ENCODE measurements at places on chromosomes 3 and 15.
A peak's percentile ranks its signal among the peaks of the same experiment; 100 is the strongest.

- H3K27ac ChIP-seq: no peak overlapping the region
- H3K36me3 ChIP-seq: no peaks in the 10 kb centered on the region
- no peaks in the 10 kb centered on the region for H3K4me1 ChIP-seq
- H3K4me3 ChIP-seq: no peak overlapping the region
- DNase-seq: no peak
Measured at GRCh38 chr3:116391296-116392201, 53.7 kb downstream of the LSAMP start.

DNA sequence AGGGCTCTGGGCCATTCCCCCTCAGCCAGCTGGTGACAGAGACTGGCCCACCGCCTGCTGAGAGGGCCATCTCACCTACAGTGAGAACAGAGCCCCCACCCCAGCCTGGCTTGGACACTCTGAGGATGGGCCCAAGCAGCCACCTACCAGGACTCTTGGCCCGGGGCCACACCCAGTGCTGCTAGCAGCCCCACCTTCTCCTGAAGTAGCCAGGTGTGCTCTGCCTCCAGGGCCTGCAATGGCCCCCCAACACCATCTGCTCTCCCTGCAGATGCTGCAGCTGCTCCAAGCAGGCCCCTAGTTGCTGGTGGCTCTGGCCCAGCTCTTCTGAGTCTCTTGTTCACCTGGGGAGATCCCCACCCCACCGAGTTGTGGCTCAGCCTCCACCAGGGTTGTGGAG, 6.8 kb upstream of the CLK3 start:
- H3K4me3 ChIP-seq: no peak overlapping the region
- H3K27ac ChIP-seq: no peak overlapping the region
- H3K27me3 ChIP-seq: peaks cover 10% of the 10 kb centered on the region

GRCh38 chr3:12830785-12831156, 10.6 kb downstream of the RPL32 start:
- no peak for DNase-seq
- no peak overlapping the region for H3K27ac ChIP-seq
- no peak overlapping the region for H3K4me3 ChIP-seq
- no peaks in the 10 kb centered on the region for H3K27me3 ChIP-seq
- peaks cover 42% of the 10 kb centered on the region for H3K36me3 ChIP-seq
- peaks cover 7% of the 10 kb centered on the region for H3K4me1 ChIP-seq

DNA sequence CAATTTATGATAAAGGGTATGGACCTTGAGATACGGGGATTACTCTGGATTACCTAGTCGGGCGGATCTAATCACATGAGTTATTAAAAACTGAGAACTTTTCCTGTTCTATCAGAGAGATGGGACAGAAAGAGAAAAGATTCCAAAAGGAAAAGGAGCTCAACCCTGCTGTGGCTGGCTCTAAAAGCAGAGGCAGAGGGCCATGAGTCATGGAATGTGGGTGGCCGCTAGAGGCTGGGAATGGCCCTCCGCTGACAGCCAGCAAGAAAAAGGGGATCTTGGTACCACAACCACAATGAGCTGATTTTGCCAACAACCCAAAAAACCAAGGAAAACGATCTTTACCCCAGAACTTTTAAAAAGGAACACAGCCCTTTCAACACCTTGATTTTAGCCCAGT, 210.0 kb downstream of the MAGI1 start:
- H3K27ac ChIP-seq: no peak overlapping the region
- no peak overlapping the region for H3K4me3 ChIP-seq
- no peak for DNase-seq
- H3K4me1 ChIP-seq: peaks cover 23% of the 10 kb centered on the region
- H3K36me3 ChIP-seq: no peaks in the 10 kb centered on the region
- H3K27me3 ChIP-seq: no peaks in the 10 kb centered on the region

- H3K4me1 ChIP-seq: no peaks in the 10 kb centered on the region
- DNase-seq: no peak
- no peak overlapping the region for H3K4me3 ChIP-seq
- H3K36me3 ChIP-seq: no peaks in the 10 kb centered on the region
- H3K27ac ChIP-seq: no peak overlapping the region
Measured at GRCh38 chr3:72234391-72234790, 449.4 kb upstream of the PROK2 start.

DNA sequence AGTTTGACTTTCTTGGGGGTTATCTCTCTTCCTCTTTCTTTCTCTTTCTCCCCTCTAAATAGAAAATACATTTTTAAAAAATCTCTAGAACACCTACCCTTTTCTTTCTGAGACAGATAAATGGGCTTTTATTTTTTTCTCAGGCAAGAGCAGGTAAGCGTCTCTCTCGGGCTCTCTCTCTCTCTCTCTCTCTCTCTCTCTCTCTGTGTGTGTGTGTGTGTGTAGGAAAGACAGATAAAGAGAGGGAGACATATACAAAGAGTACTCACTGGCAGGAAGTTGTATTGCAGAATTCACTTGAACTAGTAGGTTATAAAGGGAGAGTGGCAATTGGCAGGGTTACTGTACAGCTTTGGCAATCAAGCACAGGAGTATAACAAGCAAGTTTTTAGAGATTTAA, 118.1 kb upstream of the LSAMP start:
- H3K27ac ChIP-seq: no peak overlapping the region
- no peak overlapping the region for H3K4me3 ChIP-seq
- H3K27me3 ChIP-seq: no peaks in the 10 kb centered on the region
- H3K36me3 ChIP-seq: no peaks in the 10 kb centered on the region

DNA sequence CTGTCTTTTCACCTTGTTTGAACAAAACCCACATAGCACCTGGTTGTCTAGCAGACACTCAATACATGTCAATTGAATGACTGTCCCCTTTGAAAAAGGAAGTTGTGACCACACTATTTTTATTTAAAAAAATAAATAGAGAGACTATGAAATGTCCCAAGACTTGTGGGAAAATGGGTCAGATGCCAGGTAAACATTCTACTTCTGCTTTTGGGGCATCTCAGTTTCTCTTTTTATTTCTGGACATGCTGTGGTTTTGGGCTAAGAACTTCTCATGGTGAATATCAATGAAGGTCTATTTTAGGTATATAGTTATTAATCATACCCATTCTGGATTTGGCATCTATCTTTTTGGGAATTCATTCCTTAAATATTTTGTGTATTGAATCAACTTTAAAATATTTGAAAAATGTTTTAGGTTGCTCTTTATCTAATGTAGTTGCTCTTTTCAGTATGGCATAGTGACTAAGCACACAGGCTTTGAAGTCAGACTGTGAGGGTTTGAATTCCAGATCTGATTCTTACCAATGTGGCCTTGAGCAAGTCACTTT, 4.4 kb downstream of the TMEM45A start:
- H3K27me3 ChIP-seq: no peaks in the 10 kb centered on the region
- no peak overlapping the region for H3K27ac ChIP-seq
- no peaks in the 10 kb centered on the region for H3K36me3 ChIP-seq
- peak; percentile 31 for DNase-seq
- H3K4me1 ChIP-seq: peaks cover 39% of the 10 kb centered on the region
- no peak overlapping the region for H3K4me3 ChIP-seq

- peak; percentile 10 for DNase-seq
- H3K27me3 ChIP-seq: no peaks in the 10 kb centered on the region
- H3K36me3 ChIP-seq: no peaks in the 10 kb centered on the region
Measured at GRCh38 chr3:81173514-81173913, 587.9 kb downstream of the GBE1 start.

DNA sequence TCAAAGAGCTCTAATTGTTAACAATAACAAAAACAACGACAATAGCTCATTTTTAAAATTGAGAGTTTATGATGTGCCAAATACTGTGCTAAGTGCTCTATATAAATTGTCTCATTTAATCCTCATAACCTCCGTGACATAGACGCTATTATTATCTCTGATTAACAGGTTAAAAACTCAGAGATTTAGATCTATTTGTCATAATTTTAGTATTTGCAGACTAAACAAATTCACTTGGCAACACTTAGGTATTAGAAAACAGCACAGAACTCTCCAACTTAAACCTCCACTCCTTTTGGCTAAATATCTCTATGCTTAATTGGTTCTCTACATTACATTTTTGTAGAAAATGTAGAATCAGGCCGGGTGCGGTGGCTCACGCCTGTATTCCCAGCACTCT, 136.4 kb downstream of the SPATA16 start:
- no peak overlapping the region for H3K4me3 ChIP-seq
- no peaks in the 10 kb centered on the region for H3K36me3 ChIP-seq
- H3K27me3 ChIP-seq: no peaks in the 10 kb centered on the region

DNA sequence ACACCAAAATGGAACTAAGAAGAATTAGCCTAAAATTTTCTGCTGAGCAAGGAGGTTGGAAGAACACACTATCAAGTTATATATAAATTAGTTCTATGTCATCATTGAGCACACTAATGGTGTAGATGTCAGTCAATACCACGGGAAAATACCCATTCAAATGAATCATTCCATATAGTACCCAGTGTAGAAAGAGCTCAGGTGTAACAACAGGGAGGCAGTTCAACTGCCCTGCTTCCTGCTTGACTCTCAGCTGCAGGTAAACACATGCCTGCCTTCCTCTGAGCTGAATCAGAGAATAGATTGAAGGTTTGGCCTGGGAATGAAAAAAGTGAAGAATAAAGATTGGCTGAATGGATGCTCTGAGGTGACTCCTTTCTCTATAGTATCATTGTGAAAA, 1088.0 kb downstream of the AGBL1 start:
- no peaks in the 10 kb centered on the region for H3K27me3 ChIP-seq
- no peak overlapping the region for H3K27ac ChIP-seq
- no peak for DNase-seq
- no peaks in the 10 kb centered on the region for H3K36me3 ChIP-seq

- H3K4me3 ChIP-seq: no peak overlapping the region
- no peak for DNase-seq
- no peak overlapping the region for H3K27ac ChIP-seq
- H3K36me3 ChIP-seq: no peaks in the 10 kb centered on the region
Measured at GRCh38 chr15:84034578-84035398, 200.8 kb upstream of the GOLGA6L4 start.

- no peak for DNase-seq
- H3K36me3 ChIP-seq: no peaks in the 10 kb centered on the region
- H3K27me3 ChIP-seq: no peaks in the 10 kb centered on the region
- no peak overlapping the region for H3K4me3 ChIP-seq
Measured at GRCh38 chr3:46080969-46081345, 53.7 kb upstream of the XCR1 start.

GRCh38 chr3:123862152-123862551, 22.0 kb downstream of the MYLK start:
- no peaks in the 10 kb centered on the region for H3K36me3 ChIP-seq
- H3K4me3 ChIP-seq: no peak overlapping the region
- 0 out of 2 replicates have a peak, but pooled peaks cover 1% of the 10 kb centered on the region for H3K27me3 ChIP-seq
- no peaks in the 10 kb centered on the region for H3K4me1 ChIP-seq
- no peak for DNase-seq

DNA sequence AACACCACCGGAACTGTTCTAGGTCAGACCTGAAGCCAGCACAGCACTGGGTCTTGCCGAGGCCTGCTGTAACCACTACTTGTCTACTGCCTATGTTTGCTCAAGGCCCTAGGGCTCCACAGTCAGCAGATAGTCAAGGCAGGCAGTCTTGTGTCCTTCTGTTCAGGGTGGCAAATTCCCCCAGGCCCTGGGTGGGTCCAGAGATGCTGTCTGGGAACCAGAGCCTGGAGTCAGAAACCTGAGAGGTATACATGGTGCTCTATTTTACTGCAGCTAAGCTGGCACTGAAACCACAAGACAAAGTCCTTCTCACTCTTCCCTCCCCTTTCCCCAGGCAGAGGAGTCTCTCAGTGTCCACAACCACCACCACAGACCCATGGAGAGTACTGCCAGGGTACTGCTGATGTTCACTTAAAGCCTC, 89.9 kb downstream of the BBX start:
- H3K27me3 ChIP-seq: no peaks in the 10 kb centered on the region
- no peak overlapping the region for H3K27ac ChIP-seq
- no peak overlapping the region for H3K4me3 ChIP-seq
- peak; percentile 12 for DNase-seq
- peaks cover 25% of the 10 kb centered on the region for H3K4me1 ChIP-seq
- H3K36me3 ChIP-seq: no peaks in the 10 kb centered on the region

DNA sequence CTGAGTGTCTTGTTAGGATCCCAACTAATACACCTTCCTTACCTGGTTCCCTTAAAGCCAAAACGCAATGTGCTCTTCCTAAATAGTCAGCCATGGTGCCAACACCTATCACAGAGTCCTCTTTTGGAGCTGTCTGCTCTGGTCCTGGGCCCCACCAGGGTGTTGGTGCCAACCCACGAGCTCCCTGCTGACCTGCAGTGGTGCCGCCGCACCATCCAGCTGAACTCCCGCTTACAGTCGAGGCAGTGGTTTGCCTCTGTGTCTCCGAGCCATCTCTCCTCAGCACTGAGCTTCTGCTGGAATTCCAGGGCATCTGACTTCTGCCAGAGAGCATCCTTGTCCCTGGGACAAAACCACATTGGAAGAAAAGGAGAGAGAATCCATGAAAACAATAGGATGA, 15.9 kb downstream of the CXCR6 start:
- no peak for DNase-seq
- H3K27me3 ChIP-seq: no peaks in the 10 kb centered on the region
- H3K4me1 ChIP-seq: no peaks in the 10 kb centered on the region
- no peak overlapping the region for H3K4me3 ChIP-seq
- H3K27ac ChIP-seq: no peak overlapping the region

- no peak for DNase-seq
- no peak overlapping the region for H3K4me3 ChIP-seq
- no peak overlapping the region for H3K27ac ChIP-seq
- H3K36me3 ChIP-seq: no peaks in the 10 kb centered on the region
Measured at GRCh38 chr15:63195569-63196015, 6.2 kb downstream of the RAB8B start.

GRCh38 chr3:149384911-149385321, 7.5 kb upstream of the TM4SF1 start:
- no peaks in the 10 kb centered on the region for H3K27me3 ChIP-seq
- H3K27ac ChIP-seq: peak overlapping the region; percentile 100
- H3K4me3 ChIP-seq: peak overlapping the region; percentile 42
- no peaks in the 10 kb centered on the region for H3K36me3 ChIP-seq
- DNase-seq: peak; percentile 78
- peaks cover 84% of the 10 kb centered on the region for H3K4me1 ChIP-seq

- H3K4me1 ChIP-seq: peaks cover 63% of the 10 kb centered on the region
- no peak overlapping the region for H3K27ac ChIP-seq
- no peaks in the 10 kb centered on the region for H3K36me3 ChIP-seq
Measured at GRCh38 chr3:107679921-107680320, 157.2 kb downstream of the BBX start.

DNA sequence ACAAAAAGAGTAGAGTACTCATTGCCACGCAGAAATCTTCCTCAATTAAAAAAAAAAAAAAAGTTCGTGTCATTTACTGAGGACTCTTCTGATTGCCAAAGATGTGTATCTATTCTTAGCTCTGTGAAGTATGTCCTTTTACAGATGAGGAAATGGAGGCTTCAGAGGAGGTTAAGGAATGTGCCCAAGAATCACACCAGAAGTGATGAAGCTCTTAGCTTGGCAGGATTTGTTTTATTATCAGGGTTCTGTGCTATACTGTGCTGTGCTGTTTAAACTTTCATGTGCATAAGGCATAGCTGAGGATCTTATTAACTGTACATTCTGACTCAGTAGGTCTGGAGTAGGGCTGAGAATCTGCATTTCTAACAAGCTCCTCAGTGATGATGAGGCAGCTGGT, 665.2 kb upstream of the ADAMTS9 start:
- peaks cover 1% of the 10 kb centered on the region for H3K36me3 ChIP-seq
- no peaks in the 10 kb centered on the region for H3K27me3 ChIP-seq
- H3K4me1 ChIP-seq: peaks cover 31% of the 10 kb centered on the region
- no peak overlapping the region for H3K4me3 ChIP-seq
- no peak for DNase-seq
- no peak overlapping the region for H3K27ac ChIP-seq
